ENCODE measurements at places on chromosomes 3 and 15.

DNA sequence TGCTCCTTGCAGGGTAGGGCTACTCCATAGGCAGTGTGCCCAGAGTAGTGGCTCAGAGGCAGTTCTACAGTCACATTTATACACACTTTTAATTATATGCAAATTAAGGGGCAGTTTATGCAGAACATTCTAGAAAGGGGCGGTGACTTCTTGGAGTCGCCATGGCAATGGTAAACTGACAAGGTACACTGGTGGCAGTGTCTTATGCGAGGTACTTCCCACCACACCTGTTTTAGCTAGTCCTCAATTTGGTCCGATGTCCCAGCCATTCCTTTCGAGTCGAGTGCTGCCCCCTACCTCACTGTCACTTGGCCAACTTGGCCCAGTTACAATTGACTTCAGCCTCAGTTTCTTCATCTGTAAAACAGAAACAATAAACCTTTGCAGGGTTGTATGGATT, 3.8 kb upstream of the IRAK2 start:
- DNase-seq: no peak

GRCh38 chr15:84151205-84151931, 84.2 kb upstream of the GOLGA6L4 start:
- DNase-seq: no peak

DNA sequence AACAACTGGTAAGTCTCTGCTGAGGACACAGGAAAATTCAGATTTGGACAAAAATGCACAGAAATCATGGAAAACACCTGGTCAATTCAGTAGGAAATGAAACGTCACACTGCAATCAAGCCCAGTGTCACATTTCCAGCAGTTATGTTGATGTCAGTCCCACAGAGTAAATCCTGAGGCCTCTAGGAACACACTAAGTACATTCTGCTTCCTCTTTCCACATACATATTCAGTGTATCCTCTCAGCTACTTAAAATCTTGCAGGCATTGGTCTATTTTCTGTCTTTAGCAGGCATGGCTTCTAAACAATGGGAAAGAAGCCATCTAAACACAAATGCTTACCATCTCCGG, 207.8 kb downstream of the PLCL2 start:
- DNase-seq: no peak

GRCh38 chr3:46193436-46193835, 14.7 kb downstream of the CCR1 start:
- DNase-seq: no peak

DNA sequence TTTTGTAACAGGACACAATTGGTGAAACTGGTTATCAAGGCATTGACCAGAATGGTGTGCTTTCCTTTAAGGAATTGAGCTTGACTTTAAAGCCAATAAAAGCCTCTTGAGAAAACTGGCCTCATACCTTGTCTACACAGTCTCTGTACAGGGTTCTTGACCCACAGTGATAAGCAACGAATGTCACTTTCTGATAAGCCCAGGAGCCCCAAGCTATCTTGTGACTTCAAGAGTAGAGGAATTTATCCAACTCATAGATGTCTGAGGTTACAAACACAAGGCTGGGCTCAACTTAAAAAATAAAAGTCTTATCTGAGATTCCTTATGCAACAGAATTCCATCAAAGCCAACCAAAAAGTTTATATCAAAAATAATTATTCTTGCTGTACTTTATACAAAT, 212.1 kb downstream of the GBE1 start:
- no peak for DNase-seq

- DNase-seq: no peak
These were observed at the start of gene LRRC15 for GRCh38 chr3:194369522-194370279. LRRC15 (minus strand) TSS chr3:194369743; CDS start chr3:194361043, 8,700 bp downstream.

- DNase-seq: no peak
These were observed 80.4 kb upstream of the IGF1R start for GRCh38 chr15:98567951-98568350.

Data from pancreas (tissue), 10 donors.